ENCODE measurements at places on chromosomes 2 and 18. TPM values are rescaled to one million over a fixed set of nuclear protein-coding genes. Genes with fewer than 3 reads are reported as not detected.

DNA sequence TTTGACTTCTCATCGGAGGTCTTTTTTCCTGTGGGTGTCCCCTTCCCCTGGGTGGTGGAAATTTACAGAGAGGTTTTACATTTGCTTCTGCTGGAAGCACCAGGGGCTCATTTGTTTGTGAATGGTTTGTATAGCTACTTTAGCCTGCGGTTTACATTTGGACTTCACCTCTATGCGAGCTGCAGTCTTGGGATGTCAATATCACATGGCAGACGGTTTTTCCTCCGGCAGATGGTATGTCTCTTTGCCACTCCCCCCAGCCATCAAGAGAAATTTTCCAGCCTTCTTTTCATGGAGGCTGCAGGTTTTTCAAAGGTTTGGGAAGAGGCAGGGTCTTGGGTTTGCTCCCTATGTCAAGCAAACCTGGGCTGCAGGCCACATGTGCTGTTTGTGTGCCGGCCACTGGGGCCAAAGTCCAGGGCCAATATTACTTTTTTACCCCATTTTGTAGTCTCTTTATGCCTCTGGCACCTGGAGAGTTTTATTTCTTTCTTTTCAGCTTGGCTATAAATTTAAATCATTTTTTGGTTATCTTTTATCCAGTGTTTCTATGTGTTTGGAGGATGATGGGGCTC, 23.9 kb upstream of the BOD1L2 start:
- no peak for DNase-seq

EMILIN1 gene
- total RNA-seq, result 87.9 TPM

MC2R gene
- not detected for total RNA-seq

DNA sequence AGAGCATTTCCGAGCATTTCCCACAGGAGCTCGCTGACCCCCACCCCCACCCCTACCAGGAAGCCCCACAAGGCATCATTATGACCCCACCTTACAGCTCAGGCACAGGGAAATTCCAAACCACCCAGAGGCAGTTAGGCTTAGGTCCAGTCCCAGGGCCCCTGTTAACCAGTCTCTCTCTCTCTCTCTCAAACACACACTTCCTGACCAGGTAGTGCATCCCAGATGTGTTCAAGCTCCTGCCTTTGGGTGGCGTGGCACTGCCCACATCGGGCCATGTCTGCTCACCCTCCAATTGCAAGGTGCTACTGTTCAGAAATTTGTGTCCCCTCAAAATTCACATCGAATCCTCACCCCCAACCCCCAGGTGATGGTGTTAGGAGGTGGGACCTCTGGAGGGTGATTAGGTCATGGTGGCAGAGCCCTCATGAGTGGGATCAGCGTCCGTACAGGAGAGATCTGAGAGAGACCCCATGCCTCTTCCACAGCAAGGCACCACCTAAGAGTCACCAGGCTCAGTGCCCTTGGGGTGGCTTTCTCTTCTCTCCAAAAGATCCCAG, 8.8 kb downstream of the COPS9 start:
- no peak for DNase-seq

DNA sequence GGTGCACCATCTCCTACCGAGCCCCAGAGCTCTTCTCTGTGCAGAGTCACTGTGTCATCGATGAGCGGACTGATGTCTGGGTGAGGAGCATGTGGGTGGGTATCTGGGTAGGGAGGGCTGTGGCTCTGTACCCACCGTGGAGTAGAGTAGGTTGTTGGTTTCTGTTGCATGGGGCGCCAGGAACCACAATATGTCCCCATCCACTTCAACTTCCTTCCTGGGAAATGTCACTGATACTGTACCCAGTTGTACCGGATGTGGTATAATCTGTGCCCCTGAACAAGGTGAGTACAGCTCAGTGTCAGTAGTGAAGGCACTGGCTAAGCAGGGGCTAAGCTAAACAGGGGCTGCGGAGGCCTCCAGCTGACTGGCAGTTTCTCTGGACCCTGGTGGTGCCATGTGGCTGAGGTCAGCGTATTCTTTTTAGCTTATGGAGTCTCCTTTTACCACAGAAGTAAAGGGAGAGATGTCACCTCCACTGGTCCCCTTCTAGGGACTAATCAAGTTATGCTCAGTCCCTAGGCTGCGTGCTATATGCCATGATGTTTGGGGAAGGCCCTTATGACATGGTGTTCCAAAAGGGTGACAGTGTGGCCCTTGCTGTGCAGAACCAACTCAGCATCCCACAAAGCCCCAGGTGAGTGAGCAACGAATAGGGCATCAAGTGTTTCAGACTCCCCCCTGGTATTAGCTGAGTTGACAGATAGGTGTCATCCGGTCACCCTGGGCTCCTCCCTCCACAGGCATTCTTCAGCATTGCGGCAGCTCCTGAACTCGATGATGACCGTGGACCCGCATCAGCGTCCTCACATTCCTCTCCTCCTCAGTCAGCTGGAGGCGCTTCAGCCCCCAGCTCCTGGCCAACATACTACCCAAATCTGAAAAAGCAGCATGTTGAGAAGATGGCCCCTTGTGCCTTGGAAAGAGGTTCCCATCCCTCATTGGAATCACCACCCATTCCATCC, 2.7 kb downstream of the STK16 start:
- DNase-seq, result peak; percentile 46

TUBA3D gene
- total RNA-seq, result not detected

- DNase-seq, result no peak
Measured at GRCh38 chr2:224017957-224018356, 21.1 kb downstream of the SERPINE2 start.

Measured in transverse colon (tissue), 4 donors.